ENCODE measurements at places on chromosomes 3 and 15. TPM values are rescaled to one million over a fixed set of nuclear protein-coding genes. Genes with fewer than 3 reads are reported as not detected.

DNA sequence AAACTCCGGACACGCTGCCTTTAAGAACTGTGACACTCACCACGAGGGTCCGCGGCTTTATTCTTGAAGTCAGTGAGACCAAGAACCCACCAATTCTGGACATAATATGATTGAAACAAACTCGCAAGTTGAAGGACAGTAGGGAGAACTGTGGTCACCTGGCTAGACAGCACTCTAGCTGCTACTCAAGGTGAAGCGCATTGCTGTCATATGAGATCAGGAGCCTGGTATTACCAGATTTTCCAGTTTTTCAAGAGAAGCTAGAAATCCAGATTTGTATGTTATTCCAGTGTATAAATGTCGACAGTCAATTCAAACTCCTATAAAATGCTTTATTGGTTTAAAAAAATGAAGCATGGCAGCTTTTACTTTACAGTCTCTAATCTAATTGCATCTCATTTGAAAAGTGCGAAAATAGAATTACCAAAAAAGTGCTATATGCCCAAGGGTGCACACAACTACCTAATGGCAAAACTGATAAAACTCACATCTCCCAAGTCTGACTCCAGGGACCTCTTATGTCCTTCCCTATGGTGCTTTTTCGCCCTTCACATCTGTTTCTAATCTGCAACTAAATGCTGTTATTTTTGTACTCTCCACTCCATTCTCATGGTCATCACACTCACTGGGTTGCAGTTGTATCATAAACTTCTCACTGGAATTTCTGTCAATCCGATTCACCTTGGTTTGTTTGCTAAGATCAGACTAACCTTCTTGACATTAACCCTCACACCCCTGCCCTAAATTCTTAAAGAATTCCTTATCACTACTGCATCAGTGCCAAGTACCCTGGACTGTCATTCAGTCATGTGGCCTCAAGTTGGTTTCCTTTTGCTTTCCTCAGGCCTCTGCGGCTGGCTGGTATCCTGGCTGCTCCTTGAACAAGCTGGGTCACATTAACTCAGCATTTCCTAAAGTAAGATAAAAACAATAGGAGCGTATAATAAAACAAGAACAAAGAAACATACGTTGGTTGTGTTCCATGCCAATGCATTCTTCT, 31.5 kb upstream of the ARHGEF26 start:
- DNase-seq = no peak

- DNase-seq = peak; percentile 45
These were observed 49.1 kb upstream of the LIMD1 start for GRCh38 chr3:45545476-45545875.

DNA sequence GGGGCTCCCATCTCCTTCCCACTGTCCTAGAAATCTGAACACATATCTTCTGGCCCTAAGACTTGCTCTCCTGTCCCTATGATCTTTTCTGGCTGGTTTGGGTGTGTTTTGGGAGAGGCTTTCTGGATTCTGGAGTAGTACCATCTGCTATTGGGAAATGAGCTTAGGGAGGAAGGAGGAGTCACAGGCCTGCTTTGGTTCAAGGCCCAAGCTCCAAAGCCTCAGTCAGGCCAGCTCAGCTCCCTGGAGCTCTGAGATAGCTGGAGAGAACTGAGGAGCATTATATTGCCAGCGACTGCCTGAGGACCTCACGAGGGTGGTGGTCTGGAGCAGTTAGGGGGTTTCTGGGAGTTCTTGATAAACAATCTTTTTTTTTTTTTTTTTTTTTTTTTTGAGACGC, 18.7 kb downstream of the RASGRF1 start:
- DNase-seq = no peak

ECE2 gene
- total RNA-seq = not detected

GRCh38 chr3:114318295-114318694, 24.5 kb downstream of the TIGIT start:
- peak; percentile 64 for DNase-seq
